Glutamatergic neuron (in vitro differentiated cells): ENCODE measurements at places on chromosomes 12 and 14. TPM values are rescaled to one million over a fixed set of nuclear protein-coding genes. Genes with fewer than 3 reads are reported as not detected.
A peak's percentile ranks its signal among the peaks of the same experiment; 100 is the strongest.

JDP2 gene
- total RNA-seq = 5.7 TPM

GRCh38 chr12:9340422-9341259 lies 132.4 kb upstream of the PZP start:
- peaks cover 4% of the 10 kb centered on the region for H3K36me3 ChIP-seq
- H3K4me3 ChIP-seq = no peak overlapping the region
- H3K27ac ChIP-seq = no peak overlapping the region
- DNase-seq = no peak
- peaks cover 2% of the 10 kb centered on the region for H3K27me3 ChIP-seq
- peaks cover 6% of the 10 kb centered on the region for H3K4me1 ChIP-seq

GRCh38 chr12:69440016-69440415 lies 30.2 kb upstream of the FRS2 start:
- no peaks in the 10 kb centered on the region for H3K27me3 ChIP-seq
- no peaks in the 10 kb centered on the region for H3K4me1 ChIP-seq
- DNase-seq = no peak
- no peak overlapping the region for H3K4me3 ChIP-seq

- H3K4me3 ChIP-seq = no peak overlapping the region
- peaks cover 7% of the 10 kb centered on the region for H3K36me3 ChIP-seq
- H3K27ac ChIP-seq = no peak overlapping the region
- no peaks in the 10 kb centered on the region for H3K27me3 ChIP-seq
- peaks cover 8% of the 10 kb centered on the region for H3K4me1 ChIP-seq
- no peak for DNase-seq
Observed at GRCh38 chr12:52445876-52446275, 6.1 kb downstream of the KRT6B start.

DNA sequence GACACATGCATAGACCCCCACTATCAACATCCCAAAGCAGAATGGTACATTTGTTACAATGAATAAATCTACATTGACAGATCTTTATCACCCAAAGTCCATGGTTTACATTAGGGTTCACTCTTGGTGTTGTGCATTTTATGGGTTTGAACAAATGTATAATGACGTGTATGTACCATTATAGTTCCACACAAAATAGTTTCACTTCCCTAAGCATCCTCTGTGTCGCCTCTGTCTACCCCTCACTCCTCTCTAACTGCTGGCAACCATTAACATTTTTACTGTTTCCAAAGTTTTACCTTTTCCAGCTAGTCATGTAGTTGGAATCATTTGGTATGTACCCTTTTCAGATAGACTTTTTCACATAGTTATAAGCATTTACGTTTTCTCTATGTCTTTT lies 69.5 kb upstream of the LMO3 start:
- H3K4me3 ChIP-seq = no peak overlapping the region
- no peaks in the 10 kb centered on the region for H3K27me3 ChIP-seq
- H3K36me3 ChIP-seq = no peaks in the 10 kb centered on the region
- DNase-seq = no peak
- H3K4me1 ChIP-seq = no peaks in the 10 kb centered on the region

DNA sequence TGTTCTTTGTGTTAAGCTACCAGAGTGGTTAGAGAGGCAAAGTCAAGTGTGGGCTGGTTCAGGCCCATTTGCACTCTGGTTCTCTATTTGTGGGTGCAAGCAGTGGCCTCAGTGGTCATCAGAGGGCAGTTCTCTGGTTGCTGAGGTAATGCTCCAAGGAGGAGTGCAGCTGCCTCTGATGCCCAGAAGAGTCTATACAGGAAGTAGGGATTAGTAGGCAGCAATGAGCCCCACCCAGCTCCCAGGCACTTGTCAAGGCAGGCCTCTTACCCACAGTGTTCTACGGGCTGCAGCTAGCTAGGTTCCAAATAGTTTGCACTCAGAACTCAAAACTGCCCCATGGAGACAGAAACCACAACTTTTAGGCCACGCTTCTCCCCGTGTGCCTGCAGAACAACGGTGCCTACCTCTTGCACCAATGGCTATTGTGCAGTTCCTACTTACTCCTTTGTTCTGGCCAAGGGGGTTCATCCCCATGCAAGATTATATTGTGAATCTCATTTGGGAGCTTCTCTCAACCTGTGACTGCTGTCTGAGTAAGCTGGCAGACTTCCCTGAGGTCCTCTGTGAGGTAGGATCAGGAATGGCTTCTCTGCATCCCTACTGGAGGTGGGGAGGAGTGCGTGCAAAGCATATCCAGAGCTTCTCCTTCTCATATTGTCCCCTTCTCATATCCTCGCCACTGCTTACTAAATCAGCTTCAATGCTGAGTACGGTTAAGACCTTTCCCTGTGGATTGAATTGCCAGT lies 410.3 kb upstream of the LMO3 start:
- H3K27ac ChIP-seq = no peak overlapping the region
- H3K4me1 ChIP-seq = no peaks in the 10 kb centered on the region
- H3K4me3 ChIP-seq = no peak overlapping the region
- no peaks in the 10 kb centered on the region for H3K36me3 ChIP-seq

DNA sequence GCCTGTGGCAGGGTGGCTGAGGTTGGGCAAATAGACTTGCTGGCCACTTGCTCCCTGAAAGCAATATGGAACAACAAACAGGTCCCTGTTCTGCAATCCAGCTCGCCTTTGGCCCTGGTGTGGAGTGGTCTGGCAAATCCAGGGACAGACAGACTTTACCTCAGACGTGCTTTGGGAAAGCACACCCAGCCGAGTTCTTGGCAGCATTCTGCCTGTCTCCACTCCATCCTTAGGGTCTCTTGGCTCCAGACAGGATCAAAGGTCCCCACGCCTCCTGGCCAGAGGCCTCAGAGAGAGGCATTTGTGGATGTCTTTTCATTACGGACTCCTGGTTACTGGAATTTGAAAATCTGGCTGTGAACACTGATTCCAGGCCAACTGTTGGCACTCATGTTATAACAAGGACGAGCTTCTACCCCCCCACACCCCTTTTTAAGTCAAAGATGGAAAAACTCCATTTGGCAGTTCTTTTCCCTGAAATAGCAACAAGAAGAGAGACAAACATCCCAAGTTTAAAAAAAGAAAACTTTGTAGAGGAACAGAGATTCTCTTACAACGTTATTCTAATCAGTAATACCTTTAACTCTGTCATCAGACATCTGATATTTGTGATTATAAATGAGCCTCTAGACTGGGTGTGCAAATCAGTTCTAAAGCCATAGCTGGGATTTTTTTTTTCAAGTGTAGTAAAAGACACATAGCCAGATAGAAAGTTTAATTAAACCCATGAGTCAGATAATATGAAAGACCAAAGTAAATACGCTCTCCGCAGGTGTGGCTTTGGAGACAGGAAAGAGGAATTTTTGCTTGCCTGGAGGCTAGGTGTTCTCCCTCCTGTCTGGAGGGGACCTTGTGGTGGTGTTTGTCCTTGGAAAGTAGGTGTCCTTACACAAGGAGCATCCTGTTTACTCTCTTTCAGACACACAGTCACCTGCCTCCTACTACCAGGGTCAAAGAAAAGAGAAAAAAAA lies 60.7 kb downstream of the GALNT8 start:
- H3K4me3 ChIP-seq = no peak overlapping the region
- H3K27me3 ChIP-seq = peaks cover 5% of the 10 kb centered on the region
- no peak overlapping the region for H3K27ac ChIP-seq
- no peak for DNase-seq

- H3K27ac ChIP-seq = peak overlapping the region; percentile 46
- H3K27me3 ChIP-seq = peaks cover 5% of the 10 kb centered on the region
- peak overlapping the region; percentile 20 for H3K4me3 ChIP-seq
Observed at GRCh38 chr12:127542931-127543330, 724.0 kb upstream of the TMEM132C start.

GRCh38 chr14:65153101-65153500 lies 50.8 kb upstream of the MAX start:
- H3K27ac ChIP-seq = no peak overlapping the region
- no peak for DNase-seq

EIF5 gene
- 232 TPM for total RNA-seq

- H3K27ac ChIP-seq = peak overlapping the region; percentile 64
- peaks cover 2% of the 10 kb centered on the region for H3K27me3 ChIP-seq
- H3K36me3 ChIP-seq = no peaks in the 10 kb centered on the region
- H3K4me3 ChIP-seq = no peak overlapping the region
- no peak for DNase-seq
Observed at GRCh38 chr12:130992979-130993538, 39.4 kb downstream of the ADGRD1 start.

JPH4 gene
- 52.7 TPM for total RNA-seq

DNA sequence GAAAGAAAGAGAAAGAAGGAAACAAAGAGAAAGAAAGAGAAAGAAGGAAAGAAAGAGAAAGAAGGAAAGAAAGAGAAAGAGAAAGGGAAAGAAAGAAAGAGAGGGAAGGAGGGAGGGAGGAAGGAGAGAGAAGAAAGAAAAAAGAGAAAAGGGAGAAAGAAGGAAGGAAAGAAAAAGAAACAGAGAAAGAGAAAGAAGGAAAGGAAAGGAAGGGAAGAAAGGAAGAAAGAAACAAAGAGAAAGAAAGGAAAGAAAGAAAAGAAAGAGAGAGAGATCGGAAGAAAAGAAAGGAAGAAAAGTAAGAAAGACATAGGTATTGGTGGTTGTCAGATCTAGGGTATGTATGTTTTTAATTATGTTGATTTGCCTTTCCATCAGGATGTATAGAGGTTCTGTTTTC lies 342.3 kb downstream of the FOXG1 start:
- no peaks in the 10 kb centered on the region for H3K4me1 ChIP-seq
- no peak overlapping the region for H3K27ac ChIP-seq
- no peak overlapping the region for H3K4me3 ChIP-seq
- H3K27me3 ChIP-seq = no peaks in the 10 kb centered on the region
- no peaks in the 10 kb centered on the region for H3K36me3 ChIP-seq
- DNase-seq = no peak

DNA sequence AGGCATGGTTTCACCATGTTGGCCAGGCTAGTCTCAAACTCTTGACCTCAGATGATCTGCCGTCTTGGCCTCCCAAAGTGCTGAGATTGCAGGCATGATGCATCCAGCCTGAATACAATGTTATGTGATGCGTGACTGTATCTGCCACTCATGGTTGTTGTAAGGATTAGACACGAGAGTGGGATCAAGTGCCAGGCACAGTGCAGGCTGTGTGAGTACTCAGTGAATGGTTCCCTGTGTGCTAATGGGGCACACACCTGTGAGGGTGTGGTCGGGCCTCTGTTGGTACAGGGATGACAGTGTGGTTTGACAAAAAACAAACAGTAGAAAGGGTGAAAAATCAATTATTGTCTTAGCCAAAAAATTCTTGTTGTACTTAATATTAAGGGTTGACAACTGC lies 61.8 kb downstream of the TECPR2 start:
- H3K36me3 ChIP-seq = no peaks in the 10 kb centered on the region
- H3K4me1 ChIP-seq = no peaks in the 10 kb centered on the region
- DNase-seq = no peak
- no peaks in the 10 kb centered on the region for H3K27me3 ChIP-seq
- no peak overlapping the region for H3K27ac ChIP-seq
- no peak overlapping the region for H3K4me3 ChIP-seq

DNA sequence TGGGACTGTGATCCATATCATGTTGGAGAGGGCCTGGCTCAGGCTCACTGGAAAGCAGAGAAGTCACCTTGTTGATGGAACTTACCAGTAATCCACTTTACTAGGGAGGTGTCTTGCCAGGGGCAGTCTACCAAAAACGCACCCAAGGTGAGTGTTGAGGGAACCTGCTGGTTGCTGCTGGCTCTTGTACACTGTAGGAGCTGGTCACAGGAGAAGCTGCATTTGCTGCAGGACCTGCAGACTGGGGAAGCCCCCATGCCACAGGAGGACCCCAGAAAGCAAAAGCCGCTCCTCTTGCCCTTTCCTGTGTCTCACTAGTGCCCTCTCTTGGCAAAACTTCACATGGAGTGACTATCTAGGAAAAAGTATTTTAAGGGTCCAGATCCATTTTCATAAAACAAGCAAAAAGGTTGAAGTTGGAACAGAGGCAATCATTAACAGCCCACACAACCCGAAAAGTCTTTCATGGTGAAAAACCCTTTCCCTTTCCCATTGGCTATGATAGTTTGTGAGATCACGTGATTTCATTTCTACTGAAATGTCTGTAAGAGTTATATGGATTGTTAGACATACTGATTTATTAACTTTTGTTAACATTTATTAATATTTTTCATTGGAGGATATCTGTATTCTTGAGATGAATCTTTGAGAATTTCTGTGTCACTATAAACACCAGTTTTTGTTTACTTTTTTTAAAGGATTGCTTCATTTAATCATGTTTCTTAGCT lies 59.2 kb downstream of the RASSF8 start:
- no peak overlapping the region for H3K4me3 ChIP-seq
- no peak overlapping the region for H3K27ac ChIP-seq
- H3K4me1 ChIP-seq = peaks cover 14% of the 10 kb centered on the region

DNA sequence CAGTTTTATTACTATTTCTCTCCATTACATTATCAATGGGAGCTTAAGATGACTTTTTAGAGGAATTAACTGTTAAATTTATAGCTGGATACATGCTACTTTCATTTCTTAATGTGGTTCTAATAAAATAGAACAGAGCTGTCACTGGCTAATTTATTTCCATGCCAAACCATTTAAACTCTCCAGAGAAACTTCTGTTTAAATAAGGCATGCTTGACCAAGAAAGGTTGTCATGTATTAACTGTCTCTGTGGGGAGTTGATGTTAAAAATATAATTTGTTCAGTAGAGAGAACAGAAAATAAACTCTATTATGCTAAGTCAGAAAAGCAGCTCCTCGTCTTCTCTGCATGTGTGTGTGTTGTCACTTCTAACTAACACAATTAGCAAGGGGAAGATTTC lies 447.4 kb downstream of the SLC16A7 start:
- H3K36me3 ChIP-seq = no peaks in the 10 kb centered on the region
- H3K27me3 ChIP-seq = no peaks in the 10 kb centered on the region
- no peaks in the 10 kb centered on the region for H3K4me1 ChIP-seq
- no peak overlapping the region for H3K4me3 ChIP-seq
- H3K27ac ChIP-seq = no peak overlapping the region
- DNase-seq = no peak

CLEC6A gene
- total RNA-seq = not detected

R3HDM2 gene
- total RNA-seq = 106 TPM

DNA sequence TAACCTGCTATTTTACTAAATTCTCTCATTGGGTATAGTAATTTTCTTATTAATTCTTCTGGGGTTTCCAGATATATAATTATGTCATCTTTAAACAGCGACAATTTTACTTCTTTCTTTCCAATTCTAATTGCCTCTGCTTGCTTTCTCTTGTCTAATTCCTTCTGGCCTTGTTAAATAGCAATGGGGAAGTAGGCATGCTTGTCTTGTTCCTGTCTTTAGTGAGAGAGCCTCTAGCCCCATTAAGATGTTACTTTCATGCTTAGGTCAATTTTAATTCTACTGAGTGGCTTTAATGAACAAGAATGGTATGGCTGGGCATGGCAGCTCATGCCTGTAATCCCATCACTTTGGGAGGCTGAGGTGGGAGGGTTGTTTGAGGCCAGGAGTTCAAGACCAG lies 31.7 kb downstream of the LRTM2 start:
- H3K4me3 ChIP-seq = no peak overlapping the region
- H3K36me3 ChIP-seq = peaks cover 23% of the 10 kb centered on the region
- H3K27ac ChIP-seq = no peak overlapping the region
- no peak for DNase-seq
- peaks cover 7% of the 10 kb centered on the region for H3K27me3 ChIP-seq

GRCh38 chr12:105083551-105084105 lies 630 bp downstream of the ALDH1L2 start:
- H3K36me3 ChIP-seq = peaks cover 6% of the 10 kb centered on the region
- peaks cover 5% of the 10 kb centered on the region for H3K27me3 ChIP-seq
- H3K27ac ChIP-seq = peak overlapping the region; percentile 99
- peak overlapping the region; percentile 98 for H3K4me3 ChIP-seq
- peaks cover 12% of the 10 kb centered on the region for H3K4me1 ChIP-seq
